Stimulated activated CD8-positive, alpha-beta memory T cell treated with anti-CD3 and anti-CD28 coated beads, Interleukin-7, amount 100 ng/mL, for 48 hours (primary cell): ENCODE measurements at places on chromosomes 1 and 21.

- DNase-seq: no peak
These were observed 70.4 kb upstream of the VCAM1 start for GRCh38 chr1:100649146-100649545.

- no peak for DNase-seq
These were observed 221.9 kb downstream of the CTH start for GRCh38 chr1:70633004-70633403.

GRCh38 chr1:182281541-182281940 lies 110.0 kb downstream of the GLUL start:
- no peak for DNase-seq

GRCh38 chr1:162857850-162858249 lies 3.1 kb downstream of the CCDC190 start:
- no peak for DNase-seq

GRCh38 chr1:10515301-10515975 lies 40.7 kb downstream of the PEX14 start:
- no peak for DNase-seq

- no peak for DNase-seq
These were observed 7.2 kb upstream of the CLCA1 start for GRCh38 chr1:86461482-86461881.

DNA sequence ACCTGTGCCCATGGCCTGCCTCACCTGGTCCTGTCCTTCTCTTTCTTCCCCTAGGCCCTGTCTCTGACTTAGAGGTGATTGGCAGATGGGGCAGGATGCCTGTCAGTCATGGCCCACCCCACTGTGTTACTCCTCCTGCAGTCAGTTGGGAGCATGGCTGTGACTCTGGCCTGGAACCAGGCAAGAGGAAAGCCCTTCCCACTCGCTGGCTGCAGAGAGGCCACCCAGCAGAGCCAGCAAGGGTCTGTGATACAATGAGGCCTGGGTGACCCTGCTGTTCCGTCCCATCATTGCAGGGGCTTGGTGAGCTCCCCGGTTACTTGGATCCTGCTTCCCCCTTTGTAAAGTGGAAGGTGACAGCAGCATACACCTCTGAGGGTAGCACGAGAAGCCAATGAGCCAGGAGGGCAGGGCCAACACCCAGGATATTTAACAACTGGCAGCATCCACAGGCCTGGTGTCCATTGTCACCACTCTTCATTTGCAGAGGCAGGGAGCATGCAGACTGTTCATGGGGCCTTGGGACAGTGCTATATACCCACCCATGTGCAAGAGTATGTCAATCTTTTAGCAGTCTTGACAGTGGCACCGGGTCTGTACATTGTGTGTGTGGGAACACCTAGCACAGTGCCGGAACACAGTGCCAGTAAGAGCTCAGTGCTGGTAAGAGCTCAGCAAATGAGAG lies 191.0 kb upstream of the C1orf174 start:
- DNase-seq: no peak

GRCh38 chr1:117209094-117209493 lies 1.6 kb downstream of the VTCN1 start:
- DNase-seq: no peak

DNA sequence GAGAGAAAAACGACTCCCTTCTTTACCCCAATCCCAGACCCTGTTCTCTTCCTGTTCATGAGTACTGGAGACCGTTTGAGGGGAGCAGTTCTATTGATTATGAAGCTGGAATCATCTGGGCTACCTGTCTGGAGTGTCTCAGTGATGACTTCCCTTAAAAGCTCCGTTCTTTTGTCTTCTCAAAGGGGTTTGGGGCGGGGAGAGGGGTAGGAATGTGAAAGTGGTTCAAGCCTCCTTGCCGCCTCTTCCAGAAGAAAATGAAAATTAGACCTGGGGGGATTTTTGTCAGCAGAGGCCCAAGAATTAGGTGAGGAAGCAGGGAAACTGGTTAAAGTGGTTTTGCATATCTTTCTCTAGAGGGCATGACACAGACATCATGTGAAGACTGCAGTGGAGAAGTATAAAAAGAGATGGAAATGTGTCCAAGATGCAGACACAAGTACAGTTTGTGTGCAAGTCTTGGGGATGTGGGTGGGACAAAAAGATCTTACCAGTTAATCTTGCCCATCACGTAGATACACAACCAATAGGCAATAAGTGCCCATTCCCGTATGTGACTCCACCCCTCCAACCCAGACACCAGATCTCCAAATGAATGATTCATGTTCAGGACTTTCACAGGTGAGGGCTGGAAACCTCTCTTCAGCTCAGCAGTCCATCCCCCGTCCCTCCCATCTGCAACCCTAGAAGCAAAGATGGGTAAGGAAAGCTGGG lies 470 bp upstream of the MTMR11 start:
- DNase-seq: no peak

- no peak for DNase-seq
These were observed 35.0 kb upstream of the FAM89A start for GRCh38 chr1:231075020-231075419.

- no peak for DNase-seq
These were observed 22.7 kb downstream of the UTP25 start for GRCh38 chr1:209850342-209850979.

DNA sequence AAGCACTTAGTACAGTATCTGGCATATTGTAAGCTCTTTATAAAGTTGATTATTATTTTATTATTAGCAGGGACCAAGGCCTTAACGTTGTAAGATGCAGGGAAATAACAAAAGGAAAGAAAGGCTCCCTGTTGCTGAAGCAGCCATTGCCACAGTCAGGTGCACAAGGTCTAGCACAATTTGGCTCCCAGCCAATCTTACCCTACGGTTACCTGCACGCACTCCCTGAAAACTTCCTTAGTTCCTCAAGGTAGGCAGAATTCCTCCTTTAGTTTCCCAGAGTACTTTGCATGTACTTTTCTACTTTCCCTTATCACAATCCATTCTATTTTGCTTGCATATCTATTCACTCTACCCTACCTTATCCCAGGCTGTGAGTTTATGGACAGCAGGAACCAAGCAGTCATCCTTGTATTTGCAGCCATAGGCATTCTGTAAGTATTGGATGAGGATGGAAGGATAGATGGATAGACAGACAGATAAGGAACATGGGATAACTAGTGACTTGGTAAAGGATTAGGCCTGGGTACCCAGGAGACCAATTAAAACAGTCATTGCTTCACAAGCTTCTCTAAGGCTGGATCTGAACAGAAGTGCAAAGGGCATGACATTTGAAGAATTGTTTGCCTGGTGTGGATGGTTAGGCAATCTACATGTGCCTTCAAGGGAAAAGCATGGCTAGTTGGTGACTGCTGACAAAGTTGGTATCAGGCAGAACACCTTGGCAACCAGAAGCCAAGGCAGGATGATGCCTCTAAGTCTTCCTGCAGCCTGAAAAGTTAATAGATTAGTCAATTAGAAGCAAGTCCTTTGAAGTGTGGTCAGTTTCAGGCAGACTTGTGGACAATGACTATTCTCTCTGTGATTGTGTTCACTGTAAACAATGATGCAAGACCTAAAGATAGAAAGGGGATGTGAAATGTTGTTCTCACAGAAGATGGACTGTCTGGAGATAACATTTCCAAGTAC lies 20.8 kb upstream of the JAK1 start:
- DNase-seq: no peak

DNA sequence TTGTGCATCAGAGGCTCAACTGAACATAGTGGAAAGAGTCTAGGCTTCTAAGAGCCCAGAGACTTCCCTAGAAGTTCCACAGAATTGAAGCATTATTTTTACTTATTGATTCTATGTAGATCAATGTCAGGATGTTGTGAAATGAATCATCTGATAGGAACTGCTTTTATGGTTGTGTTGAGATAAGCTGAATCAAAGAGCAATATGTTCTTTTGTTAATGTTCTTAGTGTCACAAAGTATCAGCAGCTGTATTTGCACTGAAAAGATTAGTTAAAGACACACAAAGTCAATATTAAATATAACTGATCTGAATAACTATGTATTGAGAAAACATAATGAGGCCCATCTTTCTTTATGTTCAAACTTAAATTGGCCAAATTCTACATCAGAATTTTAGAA lies 430.7 kb upstream of the ZRANB2 start:
- DNase-seq: no peak

GRCh38 chr1:172041742-172042141 lies 200.4 kb downstream of the DNM3 start:
- no peak for DNase-seq

DNA sequence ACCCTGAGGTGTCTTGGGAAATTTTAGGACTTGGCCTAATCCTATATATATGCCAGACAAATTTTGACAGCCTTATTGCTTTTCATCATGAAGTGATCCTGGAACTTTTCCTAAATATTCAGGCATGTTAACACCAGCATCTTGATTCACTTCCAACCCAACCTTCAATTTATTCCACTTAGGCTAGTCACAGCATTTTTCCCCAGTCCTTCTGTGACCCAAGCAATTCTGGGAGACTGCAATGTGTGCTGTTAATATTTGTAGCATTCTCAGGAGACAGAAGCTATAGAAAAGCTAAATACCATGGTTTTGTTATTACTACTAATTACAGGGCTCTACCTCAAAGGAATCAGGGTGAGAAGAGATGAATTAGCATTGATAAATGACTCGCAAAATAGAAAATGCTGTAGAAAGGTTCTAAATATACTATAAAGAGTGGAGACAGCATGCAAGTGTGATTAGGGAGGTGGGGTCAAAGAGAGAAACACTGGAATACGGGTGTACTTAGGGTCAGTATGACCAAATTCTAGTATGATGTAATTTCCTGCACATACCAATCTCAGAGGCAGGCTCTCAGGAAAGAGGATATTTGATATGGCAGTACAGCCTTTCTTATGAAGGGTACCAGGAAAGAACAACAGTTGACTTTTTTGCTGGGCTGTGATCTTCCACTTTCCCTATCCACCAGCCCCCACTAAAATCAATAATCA lies 29.1 kb downstream of the PRRX1 start:
- no peak for DNase-seq

DNA sequence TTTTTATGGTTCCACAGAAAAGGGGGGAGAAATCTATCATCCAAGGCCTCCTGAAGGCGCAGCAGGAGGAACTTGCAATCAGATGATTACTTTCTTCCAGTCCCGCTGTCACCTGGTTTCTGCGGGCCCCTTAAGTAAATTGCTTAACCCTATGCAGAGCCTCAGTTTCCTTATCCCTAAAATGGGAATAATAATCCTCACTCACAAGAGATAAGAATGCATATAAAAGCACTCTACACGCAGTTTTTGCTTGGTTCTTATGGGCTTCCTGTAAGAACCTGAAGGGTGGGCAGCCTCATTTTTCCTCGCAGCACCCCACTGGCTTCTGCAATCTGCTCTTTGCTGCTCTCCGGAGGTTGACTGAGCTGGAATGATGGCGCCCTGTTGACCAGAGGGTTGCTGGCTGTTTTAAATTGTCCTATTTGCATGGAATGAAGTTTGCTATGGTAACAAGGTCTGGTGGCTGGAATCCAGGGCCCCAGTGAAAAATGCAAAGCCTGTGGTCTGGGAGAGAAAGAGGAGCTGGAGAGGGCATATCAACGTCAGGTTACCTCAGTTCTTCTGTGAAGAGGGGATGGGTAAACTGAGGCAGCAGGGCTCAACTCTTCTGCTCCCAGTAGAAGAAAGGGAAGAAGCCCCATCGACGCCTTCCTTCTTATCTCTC lies 1.0 kb upstream of the KAZN start:
- no peak for DNase-seq

GRCh38 chr1:226823643-226824042 lies 46.8 kb upstream of the PSEN2 start:
- DNase-seq: no peak

- DNase-seq: no peak
These were observed 196.4 kb upstream of the GREM2 start for GRCh38 chr1:240808381-240808780.

GRCh38 chr1:17877896-17878295 lies 122.8 kb downstream of the ACTL8 start:
- DNase-seq: no peak

- DNase-seq: no peak
These were observed 22.5 kb upstream of the SLC27A3 start for GRCh38 chr1:153752571-153753195.

DNA sequence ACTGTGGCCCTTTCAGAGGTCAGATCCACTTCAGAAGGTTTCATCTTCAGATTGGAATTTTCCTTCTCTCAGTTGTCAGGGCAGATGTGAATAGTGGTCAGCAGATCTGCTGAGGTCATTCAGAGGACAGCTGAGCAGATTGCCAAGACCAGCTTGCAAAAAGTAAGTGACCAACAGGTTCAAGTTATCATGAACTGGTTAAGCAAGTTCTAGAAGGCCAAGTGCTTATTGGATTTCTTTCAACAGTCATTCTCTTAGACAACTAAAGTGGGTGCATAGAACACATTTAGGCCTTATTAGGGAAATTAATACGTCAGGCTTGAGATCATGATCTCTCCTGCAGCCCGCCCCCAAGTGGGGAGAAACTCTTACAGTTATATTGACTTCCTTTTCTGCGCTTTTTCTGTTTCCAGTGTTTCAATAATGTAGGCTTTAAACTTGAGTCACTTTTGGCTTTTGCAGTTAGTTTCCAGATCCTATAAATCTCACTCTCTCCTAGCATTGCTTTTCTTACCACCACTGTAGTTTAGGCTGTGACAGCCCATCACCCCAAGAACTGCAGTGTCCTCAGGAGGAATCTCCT lies 96.4 kb downstream of the C1orf21 start:
- no peak for DNase-seq

DNA sequence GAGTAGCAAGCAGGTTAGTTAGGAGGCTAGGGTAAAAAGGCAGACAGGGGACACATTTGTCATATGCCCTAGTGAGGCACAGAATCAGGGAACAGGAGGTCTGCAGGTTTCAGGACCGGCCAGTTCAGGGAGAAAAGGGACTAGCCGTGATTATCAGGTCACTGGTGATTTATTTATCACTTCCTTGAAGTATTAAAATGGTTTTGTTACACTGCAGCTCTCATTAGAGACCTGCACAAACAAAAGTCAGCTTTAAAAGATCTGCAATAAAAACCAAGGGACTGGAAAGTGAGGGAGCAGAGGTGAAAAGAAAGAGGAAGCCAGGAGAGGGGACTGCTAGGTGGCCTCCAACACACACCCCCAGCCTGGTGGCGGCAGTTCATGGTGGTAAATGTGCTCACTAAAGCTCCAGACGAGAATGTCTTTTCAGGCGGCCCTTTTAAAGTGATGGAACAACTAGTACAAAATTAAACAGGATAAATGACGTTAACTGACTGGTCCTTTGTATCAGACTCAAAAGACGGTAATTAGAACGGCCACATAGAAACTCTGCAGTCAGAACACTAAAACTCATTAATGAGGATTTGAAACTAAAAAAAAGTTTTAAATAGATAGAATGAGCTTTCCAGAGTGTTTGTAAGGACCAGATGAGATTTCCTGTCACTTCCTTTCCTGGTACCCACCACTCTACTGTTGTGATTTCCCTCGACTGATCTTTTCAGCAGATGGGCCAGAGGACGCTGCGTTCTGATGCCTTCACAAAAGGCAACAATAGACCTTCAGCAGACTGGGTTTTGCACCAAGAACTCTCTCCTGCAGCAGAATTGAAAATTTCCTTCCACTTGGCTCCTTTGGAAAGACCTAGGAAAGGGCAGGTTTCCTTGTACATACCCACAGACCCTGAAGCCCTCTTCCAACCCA lies 136.8 kb downstream of the NTPCR start:
- no peak for DNase-seq

- no peak for DNase-seq
These were observed 997 bp downstream of the RSPH1 start for GRCh38 chr21:42495027-42495426.

- no peak for DNase-seq
These were observed 17.5 kb downstream of the VASH2 start for GRCh38 chr1:212967801-212968200.

GRCh38 chr1:74504125-74504932 lies 8.1 kb downstream of the LRRC53 start:
- no peak for DNase-seq

GRCh38 chr1:96651517-96651916 lies 70.1 kb upstream of the PTBP2 start:
- no peak for DNase-seq

GRCh38 chr21:30148906-30149305 lies 17.7 kb downstream of the CLDN17 start:
- DNase-seq: no peak
